Left lobe of liver (tissue), 2 donors: ENCODE measurements at places on chromosomes 3 and 15. TPM values are rescaled to one million over a fixed set of nuclear protein-coding genes. Genes with fewer than 3 reads are reported as not detected.

DNA sequence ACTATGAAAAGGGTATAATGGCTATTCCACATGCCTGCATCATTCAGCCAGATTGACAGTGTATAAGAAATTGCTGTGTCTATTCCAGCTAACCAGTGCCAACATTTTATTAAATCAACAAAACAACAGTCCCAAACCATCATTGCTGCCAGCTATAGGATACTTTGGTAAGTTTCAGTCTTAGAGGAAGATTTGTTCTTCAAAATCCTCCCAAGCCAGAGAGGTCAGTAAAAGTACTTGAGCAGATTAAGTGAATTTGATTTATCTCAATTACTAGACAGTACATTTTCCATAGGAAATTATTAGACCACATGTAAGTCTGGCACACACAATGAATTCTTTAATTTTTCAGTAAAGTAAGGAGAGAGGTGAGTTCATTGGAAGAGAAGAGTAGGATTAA lies 50.7 kb downstream of the TFG start:
- DNase-seq: no peak

GRCh38 chr15:57568299-57568698 lies 23.4 kb upstream of the MYZAP start:
- DNase-seq: no peak

The SNUPN gene
- 10.1 TPM for total RNA-seq

DNA sequence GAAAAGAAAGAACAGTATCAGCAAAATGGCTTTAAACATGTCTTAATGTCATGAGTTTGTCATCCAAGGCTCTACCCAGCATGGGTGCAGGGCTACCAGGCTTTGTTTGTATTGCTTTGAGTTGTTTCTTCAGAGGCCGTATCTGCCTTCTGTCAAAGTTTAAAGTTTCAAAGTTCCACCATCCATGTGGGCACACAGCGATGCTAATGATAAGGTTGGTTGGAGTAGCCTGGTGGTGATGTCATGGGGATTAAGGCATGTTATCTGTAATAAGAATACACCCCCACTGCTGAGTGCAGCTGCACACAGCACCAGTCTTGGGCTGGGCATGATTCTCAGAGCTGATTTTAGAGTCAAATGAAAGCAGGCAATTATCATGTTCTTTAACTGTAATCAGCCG lies 72.0 kb upstream of the LRTM1 start:
- DNase-seq: no peak

The PRRT3 gene
- 0.50 TPM for total RNA-seq

The HHLA2 gene
- not detected for total RNA-seq

The PLXNB1 gene
- total RNA-seq: 142 TPM

DNA sequence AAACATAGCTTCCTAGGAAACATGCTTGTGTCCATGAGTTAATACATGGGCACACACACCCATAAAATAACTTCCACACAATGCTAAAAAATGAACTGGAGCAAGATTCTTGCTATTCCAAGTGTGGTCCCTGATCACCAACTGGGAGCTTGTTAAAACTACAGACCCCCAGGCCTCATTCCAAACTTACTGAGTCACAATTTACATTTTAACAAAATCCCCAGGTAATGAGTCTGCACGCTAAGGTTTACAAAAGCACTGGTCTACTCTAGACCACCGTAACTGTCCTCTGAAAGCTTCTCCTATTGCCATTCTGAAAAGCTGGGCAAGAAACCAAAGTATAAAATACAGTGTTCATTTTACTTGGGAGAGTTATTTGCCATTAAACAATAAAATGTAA lies 45.4 kb downstream of the IGF2BP2 start:
- no peak for DNase-seq

DNA sequence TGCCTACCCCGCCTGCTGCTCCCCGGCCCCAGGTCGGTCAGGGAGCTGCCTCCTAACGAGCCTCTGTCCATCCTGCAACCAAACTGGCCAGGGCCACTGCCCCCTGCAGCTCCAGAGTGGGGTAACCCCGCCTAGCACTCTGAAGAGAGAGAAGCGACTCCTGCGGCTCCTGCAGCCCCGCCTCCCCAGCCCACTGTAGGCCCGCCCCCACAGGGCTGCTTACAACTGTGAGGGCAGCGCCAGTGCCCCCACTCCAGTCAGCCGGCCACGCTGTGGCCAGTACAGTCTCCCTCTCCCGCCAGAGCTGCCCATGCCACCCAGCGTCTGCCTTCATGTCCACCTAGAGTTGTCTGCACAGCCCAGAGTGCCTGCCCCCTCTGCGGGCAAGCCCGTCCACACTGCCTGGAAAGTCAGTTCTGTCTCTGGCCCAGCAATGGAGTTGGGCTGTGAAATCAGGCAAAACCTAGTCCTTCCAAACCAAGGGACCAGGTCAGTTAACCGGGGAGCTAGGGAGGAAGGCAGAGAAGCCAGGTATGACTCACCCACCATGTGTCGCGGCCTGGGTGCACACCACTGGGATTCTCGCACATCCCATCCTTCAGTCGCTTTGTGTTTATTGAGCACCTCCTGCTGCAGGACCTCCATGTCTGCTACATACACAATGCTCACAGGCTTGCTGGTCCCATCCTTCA lies 2.4 kb downstream of the UCN2 start:
- no peak for DNase-seq
